ENCODE measurements at places on chromosomes 5 and 9.
A peak's percentile ranks its signal among the peaks of the same experiment; 100 is the strongest.

- no peak for DNase-seq
Observed at GRCh38 chr9:77614645-77615044, 33.5 kb downstream of the GNA14 start.

GRCh38 chr5:143277536-143277935, 126.0 kb downstream of the NR3C1 start:
- DNase-seq, result no peak

GRCh38 chr5:160259341-160259740, 30.0 kb downstream of the FABP6 start:
- no peak for DNase-seq

DNA sequence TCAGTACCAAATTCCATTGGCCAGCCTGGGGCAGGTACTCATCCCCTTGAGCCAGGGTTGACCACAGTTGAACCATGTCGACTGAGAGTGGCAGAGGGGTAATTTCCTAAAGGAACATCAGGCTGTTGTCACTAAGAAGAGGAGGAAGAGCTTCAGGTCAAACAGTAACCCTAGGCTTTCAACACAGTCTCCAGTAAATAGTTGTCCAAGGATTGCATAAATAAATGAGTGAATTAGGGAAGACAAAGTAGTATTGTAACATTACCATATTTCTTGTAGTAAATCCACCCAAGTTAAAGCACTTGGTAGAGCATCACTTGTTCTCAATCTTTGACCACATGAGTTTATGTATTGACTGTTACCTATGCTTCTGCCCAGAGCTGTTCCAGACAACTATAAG, 7.4 kb downstream of the PSAT1 start:
- DNase-seq, result no peak

- no peak for DNase-seq
Observed at GRCh38 chr5:7753596-7753995, 97.3 kb downstream of the CFAP90 start.

- DNase-seq, result no peak
Observed at GRCh38 chr5:6774721-6775204, 61.5 kb downstream of the TENT4A start.

GRCh38 chr5:44536650-44537260, 147.5 kb upstream of the FGF10 start:
- DNase-seq, result peak; percentile 9
